ENCODE measurements at places on chromosomes 1 and 21.

- DNase-seq, result no peak
Measured at GRCh38 chr1:214228976-214229375, 52.0 kb upstream of the SMYD2 start.

- no peak for DNase-seq
Measured at GRCh38 chr1:56133522-56134472, 445.6 kb downstream of the PLPP3 start.

GRCh38 chr1:64984737-64985136 lies 18.4 kb upstream of the JAK1 start:
- no peak for DNase-seq

DNA sequence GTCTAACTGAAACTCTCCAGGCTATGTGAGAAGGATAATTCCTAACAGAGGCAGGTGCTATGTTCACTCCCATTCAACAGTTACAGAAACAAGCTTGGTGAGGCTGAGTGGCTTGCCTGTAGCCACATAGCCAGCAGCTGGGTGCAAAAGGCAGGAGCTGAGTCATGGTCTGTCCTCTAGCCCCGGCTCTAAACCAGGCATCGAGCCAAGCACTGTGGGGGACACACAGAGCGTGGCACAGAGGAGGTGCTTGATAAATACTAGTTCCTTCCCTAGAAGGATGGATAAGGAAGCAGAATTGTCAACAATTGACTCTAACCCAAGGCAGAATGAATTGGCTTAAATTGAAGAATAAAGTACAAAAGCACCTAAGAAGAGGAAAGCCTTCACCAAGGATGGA lies 10.4 kb upstream of the KCNA2 start:
- no peak for DNase-seq

- no peak for DNase-seq
Measured at GRCh38 chr1:58465176-58465575, 81.3 kb downstream of the OMA1 start.

- DNase-seq, result no peak
Measured at GRCh38 chr1:27821761-27822315, 8.7 kb upstream of the PPP1R8 start.

DNA sequence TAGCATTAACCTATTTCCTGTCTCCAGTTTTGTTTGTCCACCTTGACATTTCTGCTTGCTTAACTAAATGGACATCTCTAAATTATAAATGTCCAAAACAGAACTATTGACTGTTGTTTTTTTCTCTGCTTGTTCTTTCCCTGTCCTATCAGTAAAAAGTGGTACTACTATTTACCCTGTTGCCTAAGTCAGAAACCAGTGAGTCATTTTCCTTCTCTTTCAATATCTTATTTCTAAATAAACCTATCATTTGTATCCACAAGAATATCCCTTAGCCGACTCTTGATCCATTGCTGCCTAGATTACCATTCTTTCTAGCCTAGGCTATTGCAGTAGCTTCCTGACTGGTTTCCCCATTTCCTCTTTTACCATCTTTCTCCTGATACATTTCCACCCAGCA lies 22.5 kb downstream of the MIER1 start:
- no peak for DNase-seq

GRCh38 chr21:43591571-43591970 lies 67.7 kb downstream of the HSF2BP start:
- DNase-seq, result no peak

DNA sequence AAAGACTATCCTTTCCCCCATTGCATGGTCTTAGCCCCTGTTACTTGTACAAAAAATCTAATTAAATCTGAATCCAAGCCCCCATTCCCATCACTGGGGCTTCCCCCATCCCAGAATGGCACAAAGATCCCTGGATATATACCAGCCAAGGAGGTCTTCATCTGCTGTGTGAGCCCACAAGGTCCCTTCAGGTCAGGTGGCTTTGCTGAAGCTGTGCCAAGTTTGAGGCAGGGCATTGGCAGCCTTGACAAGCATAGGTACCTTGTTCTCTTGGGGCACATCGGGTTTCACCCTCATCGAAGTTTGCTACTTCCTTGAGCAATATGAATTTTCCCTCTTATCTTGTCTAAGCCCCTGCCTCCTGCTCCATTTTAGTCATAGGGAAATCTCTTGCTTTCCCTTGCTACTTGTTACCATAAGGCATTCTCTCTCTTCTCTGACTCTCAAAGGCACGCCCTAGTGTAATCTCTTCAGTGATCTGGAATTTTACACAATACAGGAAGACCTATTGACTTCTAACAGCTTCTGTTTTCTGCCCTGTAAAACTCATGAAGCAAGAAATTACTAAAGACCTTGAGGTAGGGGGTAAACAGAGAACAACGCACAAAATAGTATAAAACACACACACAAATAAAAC lies 71.4 kb upstream of the COG2 start:
- DNase-seq, result no peak

GRCh38 chr1:10733474-10734366 lies 62.7 kb downstream of the CASZ1 start:
- no peak for DNase-seq

DNA sequence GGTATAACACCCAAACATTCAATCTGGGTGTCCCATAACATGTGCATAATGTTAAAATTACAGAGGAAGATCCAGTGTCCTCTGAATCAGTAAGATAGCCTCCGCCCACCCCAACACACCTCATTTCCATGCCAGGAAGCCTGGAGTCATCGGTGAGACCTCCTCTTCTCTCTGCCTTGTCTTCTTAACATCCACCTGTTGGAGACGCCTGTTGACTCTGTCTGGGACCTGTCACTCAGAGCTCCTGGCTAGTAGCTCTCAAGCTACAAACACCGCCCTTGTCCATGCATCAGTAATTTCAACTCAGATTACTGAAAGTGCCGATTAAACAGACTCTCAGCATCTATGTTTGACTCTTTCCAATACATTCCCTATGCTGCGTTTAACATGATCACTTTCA lies 27.4 kb downstream of the KCNJ15 start:
- DNase-seq, result no peak

- no peak for DNase-seq
Measured at GRCh38 chr1:79128722-79129121, 122.2 kb upstream of the ADGRL4 start.

GRCh38 chr21:41706678-41707077 lies 60.2 kb downstream of the RIPK4 start:
- no peak for DNase-seq

GRCh38 chr1:13757693-13758092 lies 57.7 kb downstream of the PRDM2 start:
- DNase-seq, result no peak

- DNase-seq, result no peak
Measured at GRCh38 chr1:61081686-61082310, 563 bp upstream of the NFIA start.

DNA sequence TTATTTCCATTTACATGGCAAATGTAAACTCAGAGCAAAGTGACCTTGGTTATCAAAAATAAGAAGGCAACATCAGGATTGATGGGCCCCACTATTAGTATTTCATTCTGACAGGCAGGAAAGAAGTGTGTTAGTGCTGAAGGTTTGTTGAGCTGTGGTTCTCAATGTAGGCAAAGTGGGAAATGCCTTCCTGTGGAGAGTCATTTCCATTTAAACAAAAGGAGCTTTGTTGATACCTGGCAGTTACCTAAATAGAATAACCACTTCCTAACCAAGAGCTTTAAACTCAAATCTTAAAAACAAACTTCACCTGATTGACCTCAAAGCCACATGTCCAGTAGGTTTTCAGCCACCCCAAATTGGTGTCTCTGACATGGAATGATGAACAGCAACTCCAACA lies 579.9 kb upstream of the BEND5 start:
- DNase-seq, result no peak

DNA sequence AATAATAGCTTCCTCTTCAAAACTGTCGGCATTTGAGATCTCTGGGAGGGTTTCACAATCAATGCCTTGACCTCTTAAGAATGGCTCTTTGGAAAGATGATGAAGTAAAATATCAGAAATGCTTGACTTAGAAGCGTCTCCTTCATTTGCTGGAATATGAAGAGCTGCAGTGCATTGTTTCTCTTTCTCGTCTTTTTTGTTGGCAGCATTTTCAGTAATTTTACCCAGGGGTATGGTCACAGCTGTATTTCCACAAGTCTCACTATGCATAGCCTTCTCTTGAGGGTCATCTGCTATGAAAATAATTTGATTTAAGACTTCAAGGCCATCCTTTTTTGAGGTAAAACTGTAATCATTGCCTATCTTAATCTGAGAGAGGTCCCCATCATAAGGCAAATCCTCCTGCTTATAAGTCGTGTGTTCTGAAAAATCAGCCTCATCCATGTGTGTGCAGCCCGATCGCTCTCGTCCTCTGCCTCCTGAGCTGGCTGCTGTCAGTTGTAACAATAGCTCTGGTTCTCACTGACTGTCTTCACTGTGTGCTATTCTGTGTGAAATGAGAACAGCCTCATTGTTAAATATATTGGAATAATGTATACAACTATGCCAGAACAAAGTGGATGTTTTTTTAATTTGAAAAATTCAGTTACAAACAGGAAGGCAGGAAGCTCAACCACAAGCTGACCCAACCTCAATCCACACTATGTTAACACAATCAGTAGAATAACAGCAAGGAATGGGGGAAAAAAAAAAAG lies 4.5 kb downstream of the AKNAD1 start:
- DNase-seq, result no peak

GRCh38 chr1:17725084-17725719 lies 29.9 kb upstream of the ACTL8 start:
- DNase-seq, result no peak

GRCh38 chr1:151060007-151060656 lies at the start of gene MLLT11:
TSS of gene MLLT11 (plus strand) at chr1:151060397. CDS start at chr1:151067225, 6,828 bp downstream.
- no peak for DNase-seq

DNA sequence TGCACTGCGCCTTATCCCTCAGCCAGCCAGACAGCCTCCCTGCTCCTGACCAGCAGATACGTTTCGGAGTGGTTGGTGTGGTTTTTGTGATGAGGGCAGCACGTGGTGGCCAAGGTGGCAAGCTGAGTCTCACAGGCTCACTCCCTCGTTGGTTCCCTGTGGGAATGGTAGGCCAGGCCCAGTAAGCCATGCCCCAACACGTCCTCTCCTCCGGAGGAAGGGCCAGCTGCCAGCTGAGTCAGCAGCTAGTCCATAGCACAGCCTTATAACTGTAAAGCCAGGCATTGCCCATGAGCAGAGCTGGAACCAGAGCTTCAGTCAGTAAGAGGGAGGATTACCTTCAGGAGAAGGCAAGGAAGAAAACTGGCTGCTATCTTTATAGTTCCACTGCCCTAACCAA lies 29.5 kb downstream of the SZRD1 start:
- no peak for DNase-seq

- DNase-seq, result no peak
Measured at GRCh38 chr1:43688109-43688387, 19.3 kb upstream of the ST3GAL3 start.

GRCh38 chr1:160429702-160430535 lies 29.6 kb downstream of the VANGL2 start:
- no peak for DNase-seq

DNA sequence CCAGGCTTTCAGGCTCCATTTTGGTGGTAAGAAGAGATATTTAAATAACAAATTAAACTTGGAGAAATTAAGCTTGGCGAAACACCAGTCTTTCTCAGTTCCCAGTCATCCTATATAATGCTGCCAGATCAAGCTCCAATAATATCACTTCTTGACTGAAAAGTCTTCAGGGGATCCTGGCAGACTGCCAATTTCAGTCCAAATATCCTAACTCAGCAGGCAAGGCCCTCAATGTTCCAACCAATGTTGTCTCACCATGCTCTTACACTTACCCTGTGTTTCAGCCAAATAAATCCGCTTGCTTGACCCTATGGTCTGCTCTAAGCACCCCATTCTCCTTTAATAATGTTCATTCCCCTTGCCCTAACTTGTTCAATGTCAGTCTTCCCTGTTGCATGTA lies 39.9 kb upstream of the BCL10 start:
- DNase-seq, result no peak

- DNase-seq, result no peak
Measured at GRCh38 chr1:34839526-34840305, 19.8 kb downstream of the SMIM12 start.

- no peak for DNase-seq
Measured at GRCh38 chr1:72969461-72969860, 687.1 kb upstream of the NEGR1 start.

DNA sequence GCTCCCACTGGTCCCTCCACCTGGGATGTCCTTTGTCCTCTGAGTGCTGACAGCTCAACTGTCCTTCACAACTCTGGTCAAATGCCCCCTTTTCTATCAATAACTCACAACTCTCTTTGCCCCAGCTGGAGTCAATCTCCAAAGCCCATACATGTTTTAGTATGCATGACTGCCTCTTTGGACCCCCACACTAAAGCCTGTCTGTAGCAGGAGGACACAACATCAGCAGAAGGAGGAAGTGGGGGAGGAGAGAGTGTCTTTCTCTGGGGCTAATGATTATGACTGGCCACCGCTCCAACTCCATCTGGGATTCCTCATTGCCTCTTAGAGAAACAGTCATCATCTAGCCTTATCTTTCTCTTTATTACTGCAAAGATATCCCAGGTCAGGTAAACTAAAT lies 186.6 kb upstream of the FGGY start:
- DNase-seq, result no peak

GRCh38 chr1:61457526-61458040 lies 267.4 kb downstream of the TM2D1 start:
- DNase-seq, result no peak

GRCh38 chr1:206947255-206947654 lies 989 bp upstream of the PIGR start:
- DNase-seq, result no peak

DNA sequence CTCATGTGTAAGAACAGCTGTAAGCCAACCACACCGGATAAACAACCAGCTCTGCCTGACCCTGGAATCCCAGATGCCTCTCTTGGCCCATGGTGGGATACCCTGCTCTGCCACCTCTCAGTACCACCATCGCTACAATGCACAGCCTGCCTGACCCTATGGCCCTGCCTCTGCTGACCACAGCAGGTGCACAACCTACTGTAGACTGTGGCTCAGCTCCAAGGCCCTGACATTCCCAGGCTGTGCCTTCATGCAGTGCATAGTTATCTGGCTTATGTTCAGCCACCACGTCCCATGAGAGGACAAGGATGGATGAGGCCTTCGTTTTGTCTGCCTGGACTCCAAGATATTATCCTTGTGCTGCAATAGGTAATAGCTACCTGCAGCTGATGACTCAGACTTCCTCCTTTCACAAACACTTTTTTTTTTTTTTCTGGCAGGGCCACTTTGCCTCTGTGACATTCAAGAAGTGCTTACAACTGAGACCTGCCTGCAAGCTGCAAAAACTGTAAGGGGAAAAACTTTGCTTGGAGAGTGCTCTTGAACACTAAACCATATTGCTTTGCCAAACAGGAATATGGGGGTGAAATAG lies 177.7 kb downstream of the URB2 start:
- DNase-seq, result no peak

DNA sequence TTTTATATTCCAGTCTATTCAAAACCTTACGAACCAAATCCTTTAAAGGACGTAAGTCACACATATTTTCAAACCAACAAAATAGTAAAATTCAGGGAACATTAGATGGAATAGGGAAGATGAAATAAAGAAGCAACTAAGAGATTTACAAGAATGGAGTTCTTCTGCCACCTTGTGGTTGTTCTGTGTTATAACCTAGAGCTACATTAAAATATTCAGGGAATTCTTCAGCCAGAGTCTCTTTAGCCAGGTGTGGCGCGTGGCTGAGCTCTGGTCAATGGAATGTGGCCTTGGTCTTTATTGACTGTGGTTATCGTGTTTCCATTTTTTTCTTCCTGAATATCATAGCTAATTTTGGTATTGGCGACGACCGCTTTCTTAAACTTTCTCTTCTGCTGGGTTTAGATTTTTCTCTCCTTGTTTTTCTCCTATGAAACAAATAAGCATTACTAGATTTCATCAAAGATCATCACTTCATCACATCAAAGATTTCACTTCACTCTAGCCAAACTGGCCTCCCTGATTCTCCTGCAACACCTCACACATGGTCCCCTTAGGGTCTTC lies 221.3 kb downstream of the MRPL39 start:
- peak; percentile 43 for DNase-seq
